ENCODE measurements at places on chromosomes 2 and 18.

DNA sequence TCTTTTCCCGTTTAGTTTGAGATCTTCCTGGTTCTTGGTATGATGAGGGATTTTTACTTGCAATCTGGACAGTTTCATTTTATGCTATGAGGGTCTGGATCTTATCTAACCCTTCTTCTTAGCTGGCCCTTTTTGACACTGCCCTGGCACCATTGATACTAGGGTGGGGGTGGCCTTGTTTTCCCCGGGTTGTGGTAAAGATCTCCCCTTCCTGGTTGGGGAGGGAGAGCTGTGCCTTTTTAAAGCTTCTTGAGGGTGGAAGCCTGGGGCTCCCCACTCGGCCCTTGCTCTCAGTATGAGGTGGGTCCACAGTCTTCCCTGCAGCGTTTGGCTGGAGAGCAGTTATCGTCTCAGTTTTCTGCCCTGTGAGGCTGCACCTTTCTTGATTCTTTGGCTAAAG lies 66.1 kb downstream of the ASB1 start:
- DNase-seq = no peak

DNA sequence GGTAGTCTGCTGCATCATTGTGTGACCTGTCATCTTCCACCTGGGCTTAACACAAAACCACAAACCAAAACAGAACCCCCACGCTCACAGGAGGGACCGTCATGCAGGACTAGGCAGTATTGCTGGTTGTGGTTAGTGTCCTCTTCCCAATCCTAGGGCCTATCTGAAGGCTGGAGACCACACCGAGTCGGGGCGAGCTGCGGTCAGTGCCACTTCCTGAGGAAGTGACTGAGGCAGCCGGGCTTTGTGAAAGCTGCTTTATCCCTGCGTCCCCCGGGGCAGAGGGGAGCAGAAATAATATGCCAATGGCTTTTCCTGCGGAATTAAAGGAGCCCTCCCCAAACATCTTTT lies 22.9 kb downstream of the ZNF532 start:
- DNase-seq = peak; percentile 53

- DNase-seq = no peak
Observed at GRCh38 chr2:174503161-174503809, 16.5 kb upstream of the GPR155 start.

DNA sequence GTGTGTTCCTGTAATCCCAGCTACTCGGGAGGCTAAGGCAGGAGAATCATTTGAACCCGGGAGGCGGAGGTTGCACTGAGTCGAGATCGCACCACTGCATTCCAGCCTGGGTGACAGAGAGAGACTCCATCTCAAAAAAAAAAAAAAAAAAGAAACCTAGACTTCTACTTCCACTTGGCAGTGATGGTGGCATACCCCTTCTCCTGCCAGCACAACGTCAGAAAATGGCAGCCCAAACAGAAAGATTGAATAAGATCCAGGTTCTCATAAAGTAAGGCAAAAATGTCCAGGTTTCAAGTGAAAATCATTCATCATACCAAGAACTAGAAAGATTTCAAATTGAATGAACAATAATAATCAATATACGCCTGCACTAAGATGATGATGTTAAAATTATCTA lies 15.4 kb upstream of the ESPNL start:
- DNase-seq = no peak

DNA sequence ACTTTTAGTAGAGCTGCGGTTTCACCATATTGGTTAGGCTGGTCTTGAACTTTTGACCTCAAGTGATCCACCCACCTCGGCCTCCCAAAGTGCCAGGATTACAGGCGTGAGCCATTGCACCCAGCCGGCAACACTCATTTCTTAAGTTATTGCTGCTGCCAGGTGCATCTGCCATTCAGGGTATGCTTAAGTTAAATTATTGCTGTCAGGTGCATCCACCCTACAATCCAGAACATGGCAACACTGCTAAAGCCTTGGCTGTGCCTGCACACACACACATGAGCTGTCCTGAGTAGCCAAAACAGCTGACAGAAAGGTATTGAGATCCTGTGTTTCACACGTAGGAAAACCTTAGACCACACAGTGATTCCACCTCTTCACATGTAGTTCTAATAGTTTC lies 148.2 kb downstream of the FAM161A start:
- no peak for DNase-seq

DNA sequence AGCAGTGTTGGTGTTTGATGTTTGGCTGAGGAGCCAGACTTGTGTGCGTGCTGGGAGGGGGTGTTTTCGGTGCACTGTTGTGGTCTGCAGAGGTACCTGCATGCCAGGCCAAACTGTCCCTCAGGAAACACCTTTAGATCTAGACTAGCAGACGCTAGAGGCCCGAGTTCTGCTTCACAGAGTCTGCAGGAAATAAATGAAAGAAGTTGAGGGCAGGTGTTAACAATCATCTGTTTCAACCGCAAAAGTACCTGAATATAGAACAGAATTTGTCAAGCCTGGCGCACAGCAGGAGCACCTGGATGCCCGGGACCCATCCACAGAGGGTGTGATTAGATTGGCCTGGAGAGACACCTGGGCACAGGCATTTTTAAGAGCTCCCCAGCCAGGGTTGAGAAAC lies 40.5 kb upstream of the REL start:
- DNase-seq = peak; percentile 57

DNA sequence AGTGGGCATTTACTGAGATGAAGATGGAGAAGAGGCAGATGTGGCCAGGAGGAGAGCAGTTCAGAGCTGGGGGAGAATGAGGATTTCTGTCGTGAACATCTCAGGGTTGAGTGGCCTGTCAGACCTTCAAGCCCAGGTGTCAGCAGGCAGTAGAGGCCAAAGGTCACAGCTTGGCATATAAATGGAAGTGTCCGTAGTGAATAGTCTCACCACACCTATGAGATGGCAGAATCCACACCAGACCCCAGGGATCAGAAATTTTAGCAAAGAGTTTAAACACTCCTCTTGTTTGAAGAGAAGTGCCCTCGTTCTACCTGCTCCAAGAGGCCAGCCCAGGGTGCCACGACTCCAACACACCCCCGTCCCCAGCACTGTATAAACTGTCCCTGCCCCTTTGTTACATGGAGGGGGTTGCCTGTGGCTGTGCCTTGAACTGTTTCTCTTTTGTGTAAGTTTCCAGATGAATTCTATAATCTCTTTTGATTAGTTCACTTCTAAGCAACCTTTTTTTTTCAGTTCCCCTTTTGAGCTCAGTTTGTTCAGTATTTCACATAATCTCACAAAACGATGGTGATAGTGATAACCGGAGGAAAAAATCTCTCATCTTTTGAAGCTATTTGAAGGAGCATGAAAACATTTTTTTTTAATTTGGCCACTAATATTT lies 69.0 kb upstream of the TTC39C start:
- DNase-seq = no peak

DNA sequence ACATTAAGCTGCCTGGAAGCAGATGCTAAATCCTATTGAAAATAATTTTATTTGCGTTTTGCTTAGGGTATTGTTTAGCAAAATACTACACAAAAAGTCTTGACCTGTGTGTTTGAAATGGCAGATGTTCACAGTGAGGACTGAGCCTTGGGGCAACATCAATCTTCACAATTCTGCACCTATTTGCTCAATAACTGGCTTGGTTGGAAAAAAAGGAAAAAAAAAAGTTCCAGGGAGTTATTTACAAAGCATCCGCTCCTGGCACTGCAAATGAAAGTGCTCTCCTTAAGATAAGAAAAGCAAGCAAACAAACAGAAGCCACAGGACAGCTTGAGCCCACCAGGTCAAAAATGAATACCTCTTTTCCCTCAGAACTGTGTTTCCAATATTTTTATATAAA lies 77.7 kb downstream of the MAP2 start:
- no peak for DNase-seq

GRCh38 chr18:45374878-45375630 lies 240.2 kb upstream of the SLC14A2 start:
- DNase-seq = no peak

GRCh38 chr2:157190151-157190550 lies 67.4 kb upstream of the GALNT5 start:
- no peak for DNase-seq

- DNase-seq = no peak
Observed at GRCh38 chr2:48695991-48696390, 59.5 kb downstream of the LHCGR start.

DNA sequence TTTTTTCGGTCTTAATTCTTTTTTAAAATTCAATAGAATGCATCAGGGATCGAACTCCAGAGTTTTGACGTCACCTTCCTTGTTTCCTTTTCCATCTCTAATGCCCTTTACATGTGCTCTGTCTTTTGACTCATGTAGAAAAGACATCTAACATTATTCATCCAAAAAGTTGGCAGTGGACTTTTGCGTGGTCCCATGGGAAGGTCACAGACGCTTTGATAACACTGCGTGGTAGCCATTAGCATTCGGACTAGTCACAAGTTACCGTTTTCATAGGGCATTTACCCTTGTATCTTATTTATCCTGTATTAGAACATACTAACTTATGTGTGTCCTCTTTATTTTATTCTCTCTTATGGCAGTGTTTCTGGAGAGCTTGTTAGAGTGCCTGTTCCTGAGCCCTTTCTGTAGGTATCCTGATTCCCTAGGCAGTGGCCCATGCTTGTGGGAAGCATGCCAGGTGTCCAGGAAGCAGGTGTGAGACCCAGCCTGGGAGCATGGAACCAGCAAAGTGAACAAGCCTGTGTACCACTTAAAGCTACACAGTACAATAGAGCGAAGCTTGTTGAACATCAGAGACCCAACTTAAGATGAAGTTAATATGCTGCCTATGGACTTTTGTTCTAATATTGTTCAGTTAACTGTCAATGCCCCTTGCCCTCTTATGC lies 73.6 kb upstream of the RBM44 start:
- DNase-seq = no peak

GRCh38 chr2:175468431-175469098 lies 287.1 kb upstream of the ATP5MC3 start:
- DNase-seq = no peak
